ENCODE measurements at places on chromosomes 11 and 22. TPM values are rescaled to one million over a fixed set of nuclear protein-coding genes. Genes with fewer than 3 reads are reported as not detected.

GRCh38 chr11:36532941-36533601 lies 23.0 kb upstream of the TRAF6 start:
- DNase-seq, result no peak

GRCh38 chr11:86811637-86812321 lies 11.4 kb downstream of the PRSS23 start:
- DNase-seq, result no peak

DNA sequence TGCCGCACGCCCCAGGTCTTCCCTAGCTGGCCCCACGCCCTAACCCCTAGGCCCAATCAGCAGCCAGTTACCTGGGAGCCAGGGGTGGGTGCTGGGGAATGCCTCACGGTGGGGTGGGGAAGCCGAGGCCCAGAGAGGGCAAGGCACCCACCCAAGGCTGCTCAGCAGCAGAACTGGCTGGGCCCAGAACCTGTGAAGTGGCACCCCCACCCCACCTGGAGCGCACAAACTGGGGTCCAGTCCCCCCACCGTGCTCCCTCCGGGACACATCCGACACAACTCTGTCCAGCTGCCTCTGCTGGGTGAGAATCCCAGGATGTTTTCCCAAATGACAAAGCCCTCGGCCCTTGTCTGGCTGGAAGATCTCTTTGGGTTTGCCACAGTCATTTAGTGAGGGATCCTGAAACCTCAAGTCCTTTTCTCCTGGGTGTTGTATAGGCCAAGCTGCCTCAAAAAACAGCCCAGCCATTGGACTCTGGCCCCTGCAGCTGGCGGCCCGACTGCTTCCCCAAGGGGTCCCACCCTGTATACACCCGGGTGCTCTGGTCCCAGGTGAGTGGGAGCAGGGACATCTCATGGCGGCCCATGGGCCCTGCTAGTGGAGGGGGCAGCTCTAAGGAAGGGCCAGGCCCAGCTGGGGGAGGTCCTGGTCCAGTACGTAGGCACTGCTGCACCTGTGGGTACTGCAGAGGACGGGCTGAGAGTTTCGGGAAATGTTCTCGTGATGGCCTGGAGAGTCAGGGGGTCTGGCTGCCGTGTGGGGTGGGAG lies 20.9 kb downstream of the TSSC4 start:
- no peak for DNase-seq

The ANKK1 gene
- not detected for total RNA-seq

The SLC6A5 gene
- not detected for total RNA-seq

The LRRC56 gene
- 0.32 TPM for total RNA-seq

The LMO1 gene
- not detected for total RNA-seq

The APOL5 gene
- total RNA-seq, result not detected

The CHRDL2 gene
- total RNA-seq, result not detected

All from omental fat pad (tissue), 4 donors.